ENCODE measurements at places on chromosomes 16 and 17.

- DNase-seq = no peak
Measured at GRCh38 chr17:48459070-48459844, 29.2 kb upstream of the SKAP1 start.

DNA sequence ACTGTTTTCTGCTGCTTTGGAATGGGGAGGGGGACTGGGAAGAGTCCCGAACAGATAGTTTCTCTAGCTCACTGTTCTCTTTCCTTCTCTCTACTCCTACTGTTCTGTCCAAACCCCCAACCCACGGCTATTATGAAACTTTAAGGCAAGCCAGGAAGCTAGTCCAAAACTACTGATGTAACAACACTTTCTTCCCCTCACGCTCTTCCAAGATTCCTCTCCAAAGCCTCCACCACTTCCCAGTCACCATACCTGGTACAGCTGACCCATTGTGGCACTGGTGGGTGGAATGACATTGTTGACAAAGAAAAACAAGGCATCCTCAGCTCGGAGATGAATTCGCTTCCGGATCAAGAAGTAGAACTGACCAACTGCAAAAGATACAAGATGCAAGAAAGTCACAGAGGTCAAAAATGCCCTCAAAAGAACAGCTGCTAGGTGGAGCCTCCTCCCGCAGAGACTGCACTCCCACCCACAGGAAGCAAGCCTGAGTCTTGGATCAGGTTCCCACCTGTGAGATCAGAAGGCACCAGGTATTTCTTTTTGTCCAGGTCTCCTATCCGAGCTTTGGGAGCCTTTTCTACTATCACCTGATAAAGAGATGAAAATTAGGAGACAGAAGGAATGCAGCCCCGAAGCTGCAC, 1.0 kb downstream of the GABARAP start:
- no peak for DNase-seq

GRCh38 chr16:75287708-75288107, 36.3 kb upstream of the BCAR1 start:
- no peak for DNase-seq

DNA sequence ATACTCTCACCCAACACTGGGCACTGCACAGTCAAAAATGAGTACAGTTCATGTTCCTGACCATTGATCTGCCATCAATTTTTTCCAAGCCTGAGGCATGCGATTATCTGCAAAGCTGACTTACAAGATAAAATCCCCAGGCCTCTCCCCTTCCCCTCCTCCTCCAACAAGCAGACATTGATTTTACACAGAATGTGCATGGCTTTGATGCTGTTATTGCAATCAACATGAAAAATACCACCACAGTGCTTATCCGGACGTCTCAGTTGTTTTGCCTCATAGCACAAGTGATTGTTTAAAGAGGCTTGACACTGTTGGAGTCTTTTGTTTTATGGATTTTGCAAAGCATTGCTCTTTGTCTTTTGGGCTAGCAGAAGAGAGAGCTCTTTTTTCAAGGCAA, 163.8 kb downstream of the TOX3 start:
- no peak for DNase-seq

DNA sequence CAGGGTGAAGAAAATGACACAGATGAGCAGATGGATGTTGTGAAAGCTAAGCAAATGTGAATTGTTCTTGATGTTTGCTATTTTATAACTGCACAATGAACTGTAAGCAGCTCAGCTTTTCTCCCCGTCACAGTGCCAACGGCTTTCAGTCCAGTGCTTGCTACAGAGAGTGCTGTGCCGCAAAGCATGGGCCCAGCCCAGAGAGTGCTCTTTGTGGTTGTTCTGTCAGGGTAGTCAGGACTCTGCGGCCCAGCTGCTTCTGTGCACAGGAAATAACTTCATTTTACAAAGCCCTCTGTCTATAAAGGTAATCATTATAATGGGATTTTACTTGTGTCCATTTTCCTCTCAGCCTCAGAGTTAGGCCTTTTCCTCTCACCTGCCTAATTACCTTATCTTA, 39.1 kb downstream of the CDRT15 start:
- DNase-seq = no peak

DNA sequence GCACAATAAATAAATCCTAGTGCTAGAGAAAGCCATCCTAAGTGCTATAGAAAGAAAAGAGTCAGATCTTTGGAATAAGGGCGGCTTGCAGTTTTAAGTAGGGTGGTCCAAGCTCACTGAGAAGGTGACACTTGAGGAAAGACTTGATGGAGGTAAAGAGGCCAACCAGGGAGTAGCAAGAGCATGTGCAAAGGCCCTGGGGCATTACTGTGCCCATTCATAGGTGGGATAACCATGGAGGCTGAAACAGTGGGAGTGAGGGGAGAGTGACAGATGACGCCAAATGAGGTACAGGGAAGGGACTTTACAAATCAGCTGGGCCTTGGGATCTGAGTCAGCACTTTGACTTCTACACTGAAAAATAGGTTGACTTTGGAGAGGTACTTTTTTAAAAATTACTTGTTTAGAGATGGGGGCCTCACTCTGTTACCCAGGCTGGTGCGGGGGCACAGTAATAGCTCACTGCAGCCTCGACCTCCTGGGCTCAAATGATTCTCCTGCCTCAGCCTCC, 115.5 kb downstream of the ABCC1 start:
- no peak for DNase-seq

DNA sequence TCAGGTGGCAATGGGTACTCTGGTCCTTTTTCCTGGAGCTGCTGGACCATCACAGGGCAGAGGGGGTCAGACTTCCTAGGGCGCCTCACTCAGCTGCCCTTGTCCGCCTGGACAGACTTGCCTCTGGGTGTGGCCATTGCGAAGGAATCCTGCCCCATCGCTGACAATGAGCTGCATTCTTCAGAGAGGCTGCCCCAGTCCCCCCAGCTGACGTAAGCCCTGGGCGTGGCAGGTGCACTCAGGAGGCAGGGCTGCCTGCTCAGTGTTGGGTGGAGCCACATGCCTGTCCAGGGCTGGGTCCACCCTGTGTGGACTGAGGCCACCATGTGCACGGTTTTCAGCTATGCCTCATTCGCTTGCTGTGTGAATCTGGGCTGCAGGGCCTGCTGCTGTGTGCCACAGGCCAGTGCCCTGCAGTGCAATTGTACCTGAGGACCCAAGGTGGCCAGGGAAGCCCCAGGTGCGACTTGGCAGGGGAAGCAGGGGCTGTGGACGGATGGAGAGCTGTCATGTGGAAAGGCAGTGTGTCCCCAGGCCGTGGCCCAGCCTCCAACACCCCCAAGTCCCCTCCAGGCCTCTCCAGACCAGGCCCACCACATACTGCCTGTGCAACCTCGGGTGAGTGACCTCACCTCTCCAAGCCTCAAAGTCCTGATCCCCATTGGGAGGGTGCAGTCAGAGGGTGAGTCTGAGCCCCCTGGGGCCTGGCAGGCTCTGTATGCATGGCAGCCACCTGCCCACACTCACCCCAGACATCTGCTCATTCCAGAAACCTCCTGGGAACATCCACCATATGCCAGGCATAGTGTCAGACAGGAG, 14.0 kb upstream of the MPRIP start:
- no peak for DNase-seq

- no peak for DNase-seq
Measured at GRCh38 chr16:75494661-75495075, 573 bp downstream of the CHST6 start.

DNA sequence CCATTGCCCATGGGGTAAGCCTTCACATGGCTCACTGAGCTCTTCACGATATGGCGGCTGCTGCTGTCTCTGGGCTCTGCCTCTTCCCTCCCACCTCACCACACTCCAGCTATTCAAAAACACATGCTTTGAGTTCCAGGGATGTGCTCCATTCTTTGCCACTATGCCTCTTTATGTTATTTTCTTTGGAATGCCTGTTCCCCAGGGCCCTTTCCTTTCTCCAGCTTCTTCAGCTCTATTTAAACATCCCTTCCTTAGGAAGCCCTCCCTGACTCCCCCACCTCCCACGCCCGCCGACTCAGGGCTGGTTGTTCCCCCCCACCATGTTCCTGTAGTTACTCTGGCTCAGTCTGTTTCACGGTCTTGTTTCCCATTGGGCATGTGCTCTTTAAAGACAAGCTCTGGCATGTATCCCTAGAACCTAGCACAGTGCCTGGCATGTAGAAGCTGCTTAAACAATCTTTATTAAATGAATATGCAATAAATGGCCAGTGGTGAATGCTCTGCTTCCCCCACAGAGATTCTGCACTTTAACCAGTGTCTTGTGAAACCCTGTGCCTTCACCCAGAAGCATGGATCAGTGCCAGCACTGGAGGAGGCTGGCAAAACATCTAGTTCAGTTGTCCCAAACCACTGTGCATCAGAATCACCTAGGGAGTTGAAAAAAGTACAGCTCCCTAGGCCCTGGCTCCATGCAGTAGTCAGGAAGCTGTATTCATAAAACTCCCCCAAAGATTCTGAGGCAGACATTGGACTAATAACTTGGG, 6.9 kb downstream of the MYCBPAP start:
- DNase-seq = no peak

GRCh38 chr16:22374311-22375116, at the start of gene CDR2:
TSS of gene CDR2 (minus strand) at chr16:22374619. CDS start at chr16:22374309, 310 bp downstream.
- DNase-seq = peak; percentile 97

- no peak for DNase-seq
Measured at GRCh38 chr16:73154063-73154870, 106.3 kb upstream of the ZFHX3 start.

Data from NCI-H1092 treated with DMSO at 0.1 percent for 48 hours (cell line).